ENCODE measurements at places on chromosomes 5 and 9.

DNA sequence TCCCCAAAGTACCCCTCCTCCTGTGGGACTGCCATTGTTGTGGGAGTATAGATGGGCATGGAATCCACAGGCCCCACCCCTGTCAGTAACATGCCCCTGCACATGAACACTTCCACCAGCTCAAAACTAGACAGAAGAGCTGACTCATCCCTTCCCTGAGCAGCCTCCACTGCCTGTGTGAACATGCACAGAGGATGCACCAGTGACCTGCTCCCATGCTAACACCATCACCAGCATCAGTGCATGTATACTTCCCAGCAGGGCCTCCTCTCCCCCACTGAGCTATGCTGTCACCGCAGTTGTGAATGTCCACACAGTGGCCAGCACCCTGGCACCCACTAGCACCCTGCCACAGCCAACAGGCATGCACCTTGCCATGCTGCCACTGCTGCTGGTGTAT is 939.8 kb downstream of the EFNA5 start:
- DNase-seq, result no peak

- no peak for DNase-seq
These were observed 12.2 kb upstream of the GPR151 start for GRCh38 chr5:146528236-146528635.

DNA sequence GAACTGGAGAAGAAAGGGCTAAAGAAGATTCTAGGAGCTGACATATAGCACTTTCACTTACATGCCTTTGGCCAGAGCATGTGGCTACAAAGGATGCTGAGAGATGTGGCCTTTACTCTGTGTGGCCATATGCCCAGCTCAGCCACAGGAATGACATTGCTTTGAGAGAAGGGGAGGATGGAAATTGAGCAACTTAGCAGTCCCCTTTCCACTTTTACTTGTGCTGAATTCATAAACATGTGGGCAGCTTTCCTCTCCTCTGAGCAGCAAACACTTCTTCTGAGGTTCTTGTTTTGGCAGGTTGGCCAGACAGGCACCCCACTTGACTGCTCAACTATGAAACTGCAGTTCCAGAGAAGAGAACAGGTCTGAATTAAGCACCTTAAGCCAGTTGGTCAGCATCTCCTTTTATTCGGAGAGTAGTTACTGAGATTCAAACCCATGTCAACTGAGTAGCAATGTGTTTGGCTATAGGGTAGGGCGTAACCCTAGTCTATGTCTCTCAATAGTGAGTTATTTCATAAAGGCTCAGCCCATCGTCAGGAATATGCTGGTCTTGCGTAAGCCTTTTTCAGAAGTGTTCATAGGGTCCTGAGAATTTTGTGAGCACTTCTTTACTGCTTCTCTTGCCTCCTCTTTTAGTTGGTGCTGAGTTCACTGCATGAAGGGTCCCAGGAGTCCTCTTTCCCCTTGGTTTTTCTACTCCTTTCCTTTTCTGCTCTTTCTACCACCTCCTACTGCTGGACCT is 134.5 kb downstream of the PALM2AKAP2 start:
- no peak for DNase-seq

GRCh38 chr5:102911973-102912372 is 156.9 kb downstream of the PAM start:
- no peak for DNase-seq

DNA sequence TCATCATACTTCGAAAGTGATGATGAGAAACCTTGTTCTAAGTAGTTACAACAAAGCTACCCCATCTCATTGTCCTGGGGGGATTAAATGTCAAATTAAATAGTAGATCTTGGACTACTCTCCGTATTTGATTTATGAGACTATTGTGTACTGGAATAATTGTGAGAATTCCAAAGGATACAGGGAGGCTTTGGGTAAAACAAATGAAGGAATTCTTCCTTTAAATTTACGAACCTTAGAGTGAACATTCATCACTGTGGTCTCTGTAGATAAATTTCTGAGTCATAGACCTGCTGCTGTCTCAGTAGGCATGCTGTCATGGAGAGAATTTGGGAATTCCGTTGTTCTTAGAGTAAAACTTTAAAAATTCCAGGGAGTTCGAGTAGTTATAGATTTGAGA is 836.2 kb downstream of the DNAH5 start:
- no peak for DNase-seq

- peak; percentile 88 for DNase-seq
These were observed at the start of gene PIP5K1B for GRCh38 chr9:68704814-68705530. TSS of gene PIP5K1B (plus strand) at chr9:68705240. CDS start at chr9:68822615, 117,375 bp downstream.

- DNase-seq, result no peak
These were observed 218.8 kb upstream of the TBCA start for GRCh38 chr5:77994943-77995342.

DNA sequence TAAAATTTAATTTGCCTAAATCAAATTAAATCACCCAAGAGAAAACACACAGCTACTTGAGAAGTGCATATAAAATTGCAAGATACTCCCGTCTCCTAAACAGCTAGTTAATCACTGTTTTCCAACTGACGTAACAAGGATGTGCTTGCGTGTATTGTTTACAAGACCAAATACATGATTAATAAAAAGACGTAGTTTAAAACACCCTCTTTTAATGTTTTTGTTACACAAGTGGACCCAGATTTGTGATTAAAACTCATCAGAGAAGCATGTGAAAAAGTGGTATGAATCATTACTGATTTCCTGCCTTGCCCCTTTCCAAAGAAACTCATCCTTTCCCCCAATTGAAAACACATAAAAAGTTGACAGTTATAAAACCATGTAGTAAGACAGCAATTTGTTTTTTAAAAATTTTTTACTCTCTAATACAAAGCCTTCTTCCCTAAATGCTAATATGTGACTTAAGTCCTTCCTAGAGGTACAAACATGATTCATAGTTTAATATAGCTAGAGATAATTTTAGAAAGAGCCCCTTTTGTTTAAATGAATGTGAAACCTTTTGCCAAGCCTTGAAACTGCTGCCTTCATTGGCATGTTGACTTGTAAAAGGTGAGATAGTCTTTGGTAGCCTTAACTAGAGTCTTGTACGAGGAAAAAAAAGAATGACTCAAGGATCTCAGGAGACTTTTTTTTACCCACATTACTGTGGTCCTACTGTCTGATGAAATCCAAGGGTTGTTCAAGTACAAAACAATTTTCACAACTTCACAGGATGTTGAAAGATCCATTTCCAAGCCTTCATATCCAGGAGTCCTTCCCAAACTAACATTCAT is 61.4 kb upstream of the FST start:
- DNase-seq, result no peak

- DNase-seq, result no peak
These were observed 122.9 kb upstream of the NFIL3 start for GRCh38 chr9:91546574-91546973.

GRCh38 chr9:687034-687785 is 154.3 kb upstream of the DMRT1 start:
- no peak for DNase-seq

GRCh38 chr9:4666042-4666699 is at the start of gene SPATA6L:
TSS of gene SPATA6L (minus strand) at chr9:4666480. CDS start at chr9:4666250, 230 bp downstream.
- DNase-seq, result peak; percentile 61

DNA sequence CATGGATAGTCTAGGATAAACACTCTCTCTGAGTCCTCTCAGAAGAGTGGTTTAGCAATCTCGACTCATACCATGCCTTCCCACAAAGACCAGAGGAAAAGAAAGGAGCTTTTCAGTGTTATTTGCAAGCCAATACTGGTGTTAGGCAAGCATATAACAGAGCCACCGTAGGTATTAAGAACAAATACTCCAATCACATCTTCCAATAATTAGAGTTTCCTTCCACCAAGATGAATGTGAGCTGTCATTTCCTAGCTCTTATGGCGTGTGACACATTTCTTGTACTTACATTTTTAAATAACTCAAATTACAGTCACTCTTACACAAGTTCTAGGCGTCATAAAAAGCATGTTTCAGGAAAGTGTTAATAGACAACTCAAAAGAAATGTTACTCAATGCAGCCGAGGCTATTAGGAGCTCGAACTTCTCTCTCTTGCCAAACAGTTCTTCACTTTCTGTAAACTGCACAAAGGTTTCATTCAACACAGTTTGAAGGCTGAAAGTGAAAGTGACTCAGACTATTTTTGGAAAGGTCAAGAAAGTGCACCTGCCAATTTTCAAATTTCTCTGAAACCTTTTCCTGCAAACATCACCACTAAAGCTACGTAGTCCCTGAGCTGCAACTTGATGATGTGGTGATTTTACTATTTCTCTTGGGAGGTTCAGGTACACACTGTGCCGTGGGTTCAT is 153.8 kb downstream of the AUH start:
- DNase-seq, result no peak

DNA sequence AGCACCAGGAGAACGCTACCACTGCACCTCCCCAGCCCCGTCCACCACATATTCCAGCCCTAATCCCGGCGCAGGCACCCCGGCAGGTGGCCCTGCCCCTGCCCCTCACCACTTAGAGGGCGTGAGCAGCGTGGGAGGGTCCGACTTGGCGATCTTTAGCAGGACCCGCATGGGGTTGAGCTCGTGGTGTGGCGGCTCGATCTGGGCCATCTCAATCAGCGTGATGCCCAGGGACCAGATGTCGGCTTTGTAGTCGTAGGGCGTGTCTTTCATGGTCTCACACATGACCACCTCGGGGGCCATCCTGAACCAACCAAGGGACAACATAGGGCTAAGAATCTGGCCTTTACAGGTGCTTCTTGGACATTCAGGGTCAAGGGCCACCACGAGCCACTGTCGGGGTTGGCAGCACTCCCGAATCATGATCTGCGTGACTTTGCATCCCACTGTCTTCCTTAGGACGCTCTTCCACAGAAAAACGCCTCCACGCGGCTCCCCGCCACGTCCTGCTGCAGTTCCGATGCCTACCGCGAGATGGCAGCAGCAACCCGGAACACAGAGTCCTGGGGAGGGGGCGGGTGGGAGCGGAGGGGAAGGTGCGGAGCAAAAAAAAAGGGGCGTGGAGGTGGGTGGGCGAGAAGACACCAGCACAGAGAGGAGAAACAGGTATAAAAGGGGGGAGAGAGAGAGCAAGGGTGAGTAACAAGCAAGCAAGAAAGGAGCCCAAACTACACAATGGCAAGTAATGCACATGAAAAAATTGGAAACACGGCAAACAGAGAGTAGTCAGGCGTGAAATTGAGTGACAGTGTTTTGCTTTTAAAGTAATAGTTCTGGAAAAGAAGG is 81.3 kb downstream of the STK10 start:
- DNase-seq, result peak; percentile 41

DNA sequence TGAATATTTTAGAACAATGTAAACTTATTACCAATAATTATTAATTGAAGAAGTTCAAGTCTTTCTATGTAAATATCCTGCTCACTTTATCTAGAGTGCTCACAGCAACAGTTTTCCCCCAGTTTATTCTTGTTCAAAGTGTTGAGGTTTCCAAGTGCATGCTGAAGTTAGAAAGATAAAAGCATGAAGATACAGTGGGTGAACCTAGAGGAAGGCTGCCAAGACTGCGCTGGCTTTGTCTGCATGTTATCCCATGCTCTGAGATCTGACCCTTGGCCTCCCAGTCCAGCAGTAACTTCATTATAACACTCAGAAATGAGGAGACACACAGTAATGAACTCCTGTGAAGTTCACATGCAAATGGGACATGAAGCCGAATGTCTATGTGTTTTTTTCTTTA is 76.0 kb upstream of the PIP5K1B start:
- peak; percentile 88 for DNase-seq

GRCh38 chr5:35920890-35921289 is 17.5 kb downstream of the CAPSL start:
- no peak for DNase-seq

GRCh38 chr5:35415309-35415708 is 185.0 kb upstream of the PRLR start:
- DNase-seq, result no peak

GRCh38 chr5:55714339-55714738 is 2.2 kb upstream of the SLC38A9 start:
- no peak for DNase-seq

GRCh38 chr9:119284587-119285337 is 84.5 kb downstream of the BRINP1 start:
- DNase-seq, result no peak

DNA sequence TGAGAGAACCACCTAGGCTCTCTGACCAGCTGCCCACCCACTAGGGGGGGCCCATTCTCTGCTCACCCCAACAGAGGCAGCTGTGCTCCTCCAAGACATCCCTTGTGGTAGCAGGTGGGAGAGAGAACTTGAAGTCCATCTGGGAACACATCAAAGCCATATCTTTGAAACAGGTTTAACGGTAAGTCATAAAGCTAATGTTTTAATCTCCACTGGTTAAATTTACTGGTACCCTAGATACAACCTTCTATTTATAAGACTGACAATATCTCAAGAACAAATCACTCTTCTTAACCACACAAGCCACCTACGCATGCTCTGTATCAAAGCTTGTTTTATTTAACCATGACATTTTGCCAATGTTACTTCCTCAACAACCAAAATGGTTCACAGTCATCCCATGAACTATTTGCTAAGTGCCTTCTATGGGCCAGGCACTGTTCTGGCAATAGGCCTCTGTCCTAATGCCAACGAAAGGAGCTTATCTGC is 20.4 kb downstream of the AUH start:
- no peak for DNase-seq

- DNase-seq, result no peak
These were observed 897 bp upstream of the HSPB3 start for GRCh38 chr5:54454602-54455001.

Data from hematopoietic multipotent progenitor cell treated with erythropoietin and hydrocortisone succinate and interleukin-3 and kit ligand, for 8 days (in vitro differentiated cells).